ENCODE measurements at places on chromosomes 16 and 17.

GRCh38 chr17:55735731-55736405, 13.2 kb upstream of the TMEM100 start:
- peak; percentile 65 for DNase-seq

GRCh38 chr16:72468582-72468981, 296.6 kb upstream of the PMFBP1 start:
- DNase-seq: no peak

DNA sequence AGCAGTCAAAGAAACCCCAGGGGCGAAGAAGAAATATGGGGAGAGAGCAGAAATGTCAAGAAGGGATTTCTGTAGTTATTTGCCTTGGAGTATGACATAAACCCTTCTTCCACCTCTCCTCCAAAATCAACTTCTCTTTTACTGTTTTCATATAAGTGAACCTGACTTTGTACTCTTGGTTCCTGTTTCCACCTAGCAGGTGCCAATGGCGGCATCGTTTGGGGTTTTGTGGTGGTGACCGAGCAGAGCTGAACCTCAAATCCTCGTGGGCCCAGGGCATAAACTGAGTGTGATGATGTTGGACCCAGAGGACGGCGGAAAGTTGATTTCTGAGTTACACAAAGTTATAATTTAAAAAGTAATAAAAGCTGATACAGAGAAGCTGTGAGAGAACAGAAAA, 39.6 kb upstream of the PSMD7 start:
- DNase-seq: no peak

DNA sequence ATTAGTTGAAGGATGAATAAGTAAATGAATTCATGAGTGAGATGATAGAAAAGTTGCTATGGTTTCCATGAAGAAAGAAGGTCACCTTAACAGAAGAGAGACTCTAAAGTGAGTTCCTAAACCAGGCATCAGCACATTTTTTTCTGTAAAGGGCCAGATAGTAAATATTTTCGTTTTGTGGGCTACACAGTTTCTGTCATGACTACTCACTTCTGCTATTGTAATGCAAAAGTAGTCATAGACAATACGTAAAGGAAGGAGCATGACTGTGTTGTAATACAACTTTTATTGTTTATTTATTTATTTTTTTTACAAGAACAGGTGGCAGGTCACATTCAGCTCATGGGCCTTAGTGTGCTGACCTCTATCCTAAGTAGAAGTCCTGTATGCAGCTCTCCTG, 426.1 kb upstream of the DYNLRB2 start:
- DNase-seq: no peak

GRCh38 chr16:12801511-12802042, 2.1 kb downstream of the CPPED1 start:
- DNase-seq: peak; percentile 92

GRCh38 chr17:28416703-28417311, 10.8 kb upstream of the SLC46A1 start:
- DNase-seq: peak; percentile 78

Measured in suppressor macrophage treated with lipopolysaccharide for 4 hours (primary cell).